ENCODE measurements at places on chromosomes 3 and 15.

GRCh38 chr3:11230125-11230524 lies 42.1 kb upstream of the ATG7 start:
- DNase-seq = no peak

DNA sequence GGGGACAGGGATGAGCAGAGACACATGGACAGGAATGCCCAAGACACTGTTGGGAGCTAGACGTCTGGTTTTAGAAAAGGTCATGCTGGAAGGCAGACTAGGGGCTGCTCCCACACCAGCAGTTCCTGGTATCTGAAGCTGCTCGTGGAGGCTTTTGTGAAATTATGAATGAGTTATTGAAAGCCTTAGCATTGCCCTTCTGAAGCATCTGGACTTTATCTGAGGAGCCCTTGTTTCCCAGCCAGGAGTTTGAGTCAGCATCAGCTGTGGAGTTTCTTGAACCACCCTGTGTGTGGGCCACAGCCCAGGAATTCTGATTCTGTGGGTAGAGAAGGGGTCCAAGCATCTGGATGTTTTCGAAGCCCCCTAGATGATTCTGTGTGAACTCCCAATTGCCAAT lies 258.7 kb downstream of the SLCO3A1 start:
- DNase-seq = no peak

DNA sequence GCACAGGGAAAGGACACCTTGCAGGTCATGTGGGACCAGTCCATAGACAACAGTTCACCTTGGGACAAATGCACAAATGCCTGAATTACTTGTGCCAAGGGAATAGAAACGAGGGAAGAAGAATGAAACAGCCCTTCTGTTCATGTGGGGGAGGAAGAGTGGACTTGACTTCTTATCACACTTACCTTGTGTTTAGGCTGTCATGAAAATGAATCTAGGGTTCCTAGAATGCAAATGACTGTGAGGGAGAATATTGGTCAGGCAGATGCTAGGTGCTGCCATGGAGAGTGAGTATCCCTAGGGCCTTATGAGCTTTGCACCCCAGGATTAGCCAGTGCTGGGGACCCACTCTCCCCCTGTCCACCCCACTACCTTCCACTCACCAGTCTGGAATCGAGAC lies 11.0 kb upstream of the PRKAR2A start:
- no peak for DNase-seq

DNA sequence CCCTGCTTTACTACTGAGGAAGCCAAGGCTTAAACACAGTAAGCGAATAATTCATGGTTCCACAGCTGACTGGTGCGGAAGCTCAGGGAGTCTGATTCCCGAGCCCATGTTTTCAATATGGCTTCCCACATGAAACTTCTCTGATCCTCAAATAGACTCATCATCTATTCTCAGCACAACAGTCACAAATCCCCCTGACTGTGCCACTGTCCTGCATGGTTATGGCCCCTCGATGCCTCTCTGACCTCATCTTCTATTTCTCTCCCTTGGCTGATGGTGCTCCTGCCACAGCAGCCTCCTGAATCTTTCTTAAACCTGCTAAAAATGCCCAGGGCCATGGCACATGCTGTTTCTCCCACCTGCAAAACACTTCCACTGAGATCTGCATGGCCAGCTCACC lies 43.2 kb downstream of the SRGAP3 start:
- DNase-seq = no peak

- DNase-seq = no peak
These were observed 15.9 kb downstream of the PSTPIP1 start for GRCh38 chr15:77010857-77011256.

- no peak for DNase-seq
These were observed 122.0 kb upstream of the HACD2 start for GRCh38 chr3:123706871-123707270.
